Effector memory CD4-positive, alpha-beta T cell (primary cell): ENCODE measurements at places on chromosomes 2 and 18.

GRCh38 chr2:191693166-191693565 is 15.2 kb downstream of the NABP1 start:
- no peak for DNase-seq

GRCh38 chr2:143183804-143184463 is 54.7 kb downstream of the ARHGAP15 start:
- no peak for DNase-seq

DNA sequence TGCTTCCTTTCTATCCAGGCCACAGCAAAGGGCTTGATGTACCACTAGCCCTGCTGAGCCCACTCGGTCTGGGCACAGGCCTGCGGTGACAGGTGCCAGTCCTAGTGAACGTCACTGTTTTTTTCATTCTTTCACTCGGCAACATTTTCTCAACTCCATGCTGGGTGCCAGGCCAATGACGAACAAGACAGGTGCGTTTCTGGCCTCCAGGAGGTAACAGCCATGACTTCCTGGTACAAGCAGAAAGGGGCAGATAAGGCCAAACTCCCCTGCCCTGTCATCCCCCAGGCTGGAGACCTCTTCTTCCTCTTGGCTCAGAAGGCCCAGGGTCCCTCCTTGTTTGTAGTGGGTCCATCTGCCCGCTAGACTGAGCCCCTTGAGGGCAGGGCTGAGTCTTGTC is 55.7 kb upstream of the OTOF start:
- DNase-seq = no peak

- no peak for DNase-seq
These were observed 4.6 kb downstream of the KCNG2 start for GRCh38 chr18:79802298-79802697.

DNA sequence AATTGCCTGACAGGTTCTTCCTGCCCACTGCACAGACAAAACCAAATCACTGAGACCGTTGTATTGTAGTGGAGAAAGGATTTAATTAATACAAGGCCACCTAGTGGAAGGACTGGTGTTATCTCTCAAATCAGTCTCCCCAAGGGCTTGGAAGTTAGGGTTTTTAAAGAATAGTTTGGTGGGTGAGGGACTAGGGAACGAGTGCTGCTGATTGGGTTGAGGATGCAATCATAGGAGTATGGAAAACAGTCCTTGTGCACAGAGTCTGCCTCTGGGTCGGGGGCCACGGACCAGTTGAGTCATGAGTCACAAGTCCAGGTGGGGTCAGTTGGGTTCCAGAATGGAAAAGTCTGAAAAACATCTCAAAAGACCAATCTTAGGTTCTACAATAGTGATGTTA is 89.1 kb downstream of the B3GNT2 start:
- no peak for DNase-seq

GRCh38 chr2:128638341-128639119 is 319.9 kb upstream of the HS6ST1 start:
- DNase-seq = no peak

GRCh38 chr18:25737710-25738311 is 352.6 kb downstream of the SS18 start:
- no peak for DNase-seq

DNA sequence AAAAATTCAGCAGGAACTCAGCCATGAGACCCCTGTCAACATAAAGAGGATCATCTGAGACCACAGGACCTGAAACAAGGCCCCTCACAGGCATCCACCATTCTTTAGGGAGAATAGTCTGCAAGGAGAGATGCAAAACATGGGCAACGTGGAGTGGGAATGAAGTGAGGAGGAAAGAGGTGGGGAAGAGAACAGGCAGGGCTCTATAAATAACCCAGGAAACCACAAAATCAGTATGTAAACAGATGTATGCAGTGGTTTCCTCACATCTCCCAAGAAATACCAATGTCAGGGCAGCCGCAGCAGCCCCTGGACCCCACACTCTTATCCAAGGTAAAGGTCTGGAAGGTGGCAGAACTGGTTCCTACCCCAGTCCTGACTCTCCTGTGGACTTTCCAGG is 168.5 kb downstream of the EN1 start:
- DNase-seq = no peak

DNA sequence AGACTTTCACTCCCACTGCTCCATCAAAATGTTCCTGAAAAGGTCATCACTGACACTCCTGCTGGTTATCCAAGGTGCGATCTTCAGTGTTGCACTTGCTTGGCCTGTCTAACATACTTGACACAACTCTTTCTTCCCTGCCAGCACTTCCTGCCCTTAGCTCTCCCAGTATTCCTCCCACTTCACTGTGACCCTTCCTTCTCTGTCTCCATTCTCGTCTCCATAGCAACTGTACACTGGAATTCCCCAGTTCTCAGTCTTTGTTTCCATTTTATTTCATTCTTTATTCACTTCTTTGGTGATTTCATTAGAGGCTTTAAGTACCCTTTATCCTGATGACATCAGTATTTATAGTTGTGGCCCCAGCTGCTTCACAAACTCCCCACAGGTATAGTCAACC is 333.0 kb downstream of the IRS1 start:
- DNase-seq = no peak

GRCh38 chr2:102449370-102449974 is 23.6 kb upstream of the SLC9A4 start:
- DNase-seq = peak; percentile 22

- DNase-seq = no peak
These were observed 694.5 kb downstream of the ADCYAP1 start for GRCh38 chr18:1599196-1599595.

GRCh38 chr2:70374616-70375015 is 72.7 kb upstream of the FAM136A start:
- no peak for DNase-seq

GRCh38 chr18:74166386-74166785 is 18.1 kb downstream of the TIMM21 start:
- DNase-seq = no peak

DNA sequence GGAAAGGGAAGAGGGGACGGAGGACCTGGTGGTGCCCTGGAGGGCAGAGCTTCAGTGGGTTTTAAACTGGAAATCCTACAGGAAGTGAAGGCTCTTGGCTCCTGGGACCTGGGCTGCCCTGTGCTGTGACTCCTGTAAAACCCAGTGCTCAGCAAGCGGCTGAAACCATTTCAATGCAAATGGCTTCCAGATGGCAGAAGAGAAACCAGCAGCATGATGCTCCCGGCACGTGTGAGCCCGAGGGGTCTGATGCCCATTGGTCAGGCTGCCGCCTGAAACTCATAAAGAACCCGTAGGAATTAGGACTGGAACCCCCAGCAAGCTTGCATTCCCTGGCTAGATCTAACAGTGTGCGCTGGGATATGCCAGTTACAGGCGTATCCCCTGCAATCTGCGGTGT is 109.2 kb upstream of the THOC1 start:
- no peak for DNase-seq

DNA sequence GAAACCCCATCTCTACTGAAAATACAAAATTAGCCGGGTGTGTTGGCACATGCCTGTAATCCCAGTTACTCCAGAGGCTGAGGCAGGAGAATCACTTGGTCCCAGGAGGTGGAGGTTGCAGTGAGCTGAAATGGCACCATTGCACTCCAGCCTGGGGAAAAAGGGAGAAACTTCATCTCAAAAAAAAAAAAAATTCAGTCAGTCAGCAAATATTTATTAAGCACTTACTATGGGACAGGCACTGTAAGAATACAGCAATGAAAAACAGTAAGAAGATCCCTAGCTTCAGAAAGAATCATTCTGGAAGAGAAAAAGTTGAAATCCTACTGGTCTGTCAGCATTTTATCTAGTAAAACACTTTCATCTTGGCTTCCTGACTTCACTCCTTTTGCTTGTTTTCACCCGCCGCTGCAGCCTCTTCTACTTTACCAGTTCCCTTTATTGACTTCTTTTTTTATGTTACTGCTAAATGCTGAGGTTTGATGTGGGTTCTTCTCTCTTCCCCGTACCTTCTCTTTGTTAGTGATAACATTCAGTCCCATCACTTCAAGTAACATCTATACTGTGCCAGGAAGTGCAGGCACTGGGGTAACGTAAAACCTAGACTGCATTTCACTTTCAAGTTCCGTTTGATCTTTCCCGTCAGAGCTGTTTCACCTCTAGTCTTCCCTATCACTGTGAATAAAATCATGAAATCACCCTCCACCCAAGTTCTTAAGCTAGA is 10.8 kb upstream of the TAF4B start:
- DNase-seq = peak; percentile 8

DNA sequence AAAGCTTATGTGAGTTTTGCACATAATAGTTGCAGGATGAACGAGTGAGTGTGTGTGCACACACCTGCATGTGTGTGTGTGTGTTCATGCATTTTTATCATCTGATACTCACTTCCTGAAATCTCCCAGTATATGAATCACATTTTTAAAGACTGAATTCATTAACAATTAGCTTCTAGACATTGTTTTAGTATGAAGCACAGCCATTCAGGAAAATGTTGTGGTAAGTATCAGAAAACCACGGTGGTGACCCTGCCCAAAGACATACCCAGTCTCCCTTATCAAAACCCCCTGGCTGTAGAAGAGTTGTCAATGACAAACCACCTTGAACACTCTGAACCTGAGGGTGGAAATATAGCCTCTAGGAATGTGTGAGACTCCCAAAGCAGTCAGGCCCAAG is 220.8 kb downstream of the ALK start:
- no peak for DNase-seq

DNA sequence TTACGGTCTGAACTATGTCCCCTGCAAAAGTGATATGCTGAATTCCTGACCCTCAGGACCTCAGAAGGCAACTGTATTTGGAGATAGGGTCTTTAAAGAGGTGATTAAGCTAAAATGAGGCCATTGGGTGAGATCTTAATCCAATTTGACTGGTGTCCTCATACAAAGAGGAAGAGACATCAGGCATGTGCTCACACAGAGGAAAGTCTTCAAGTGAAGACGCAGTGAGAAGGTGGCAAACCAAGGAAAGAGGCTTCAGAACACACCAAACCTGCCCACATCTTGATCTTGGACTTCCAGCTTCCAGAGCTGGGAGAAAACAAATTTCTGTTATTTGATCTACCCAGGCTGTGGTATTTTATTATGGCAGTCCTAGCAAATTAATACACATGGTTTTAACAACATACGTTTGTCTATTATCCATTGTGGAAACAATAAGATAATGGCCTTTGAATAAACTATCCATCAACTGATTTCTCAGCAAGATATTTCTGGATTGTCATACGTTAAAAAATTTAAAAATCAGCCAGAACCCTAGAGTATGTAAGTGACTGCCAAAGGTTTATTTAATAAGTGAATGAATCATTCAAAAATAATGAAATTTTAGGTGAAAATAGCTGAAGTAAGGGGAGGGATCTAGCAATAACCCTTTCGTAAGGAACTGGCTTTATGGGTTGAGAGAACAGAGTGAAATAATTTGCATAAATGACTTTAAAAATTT is 6.5 kb downstream of the WIPF1 start:
- DNase-seq = no peak

DNA sequence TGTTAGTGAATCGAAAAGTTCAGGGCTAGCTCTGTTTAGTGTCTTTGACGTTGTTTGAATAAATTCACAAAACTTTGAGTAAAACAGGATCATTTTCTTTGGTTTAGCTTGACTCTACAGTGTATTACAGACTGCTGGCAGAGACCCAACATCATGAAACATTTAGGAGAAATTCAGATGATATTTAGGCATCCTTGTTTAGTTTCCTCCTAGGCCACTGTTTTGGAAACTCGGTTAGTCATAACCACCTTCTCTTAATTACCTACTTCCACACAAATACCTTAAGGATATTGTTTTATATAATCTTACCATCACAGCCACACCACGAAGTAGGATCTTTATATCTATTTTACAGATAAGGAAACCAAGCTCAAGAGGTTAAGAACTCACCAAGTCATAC is 7.8 kb downstream of the LIMS1 start:
- DNase-seq = no peak

DNA sequence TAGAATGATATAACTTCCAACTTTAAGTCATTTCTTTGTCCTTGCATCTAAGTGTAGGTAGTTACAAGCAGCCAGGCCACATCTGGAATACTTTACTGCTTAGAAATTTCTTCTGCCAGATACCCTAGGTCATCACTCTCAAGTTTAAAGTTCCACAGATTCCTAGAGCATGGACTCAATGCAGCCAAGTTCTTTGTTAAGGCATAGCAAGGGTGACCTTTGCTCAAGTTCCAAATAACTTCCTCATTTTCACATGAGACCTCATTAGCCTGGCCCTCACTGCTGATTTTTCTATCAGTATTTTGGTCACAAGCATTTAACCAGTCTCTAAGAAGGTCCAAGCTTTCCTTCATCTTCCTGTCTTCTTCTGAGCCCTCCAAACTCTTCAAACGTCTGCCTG is 7.8 kb upstream of the UGT1A9 start:
- no peak for DNase-seq

DNA sequence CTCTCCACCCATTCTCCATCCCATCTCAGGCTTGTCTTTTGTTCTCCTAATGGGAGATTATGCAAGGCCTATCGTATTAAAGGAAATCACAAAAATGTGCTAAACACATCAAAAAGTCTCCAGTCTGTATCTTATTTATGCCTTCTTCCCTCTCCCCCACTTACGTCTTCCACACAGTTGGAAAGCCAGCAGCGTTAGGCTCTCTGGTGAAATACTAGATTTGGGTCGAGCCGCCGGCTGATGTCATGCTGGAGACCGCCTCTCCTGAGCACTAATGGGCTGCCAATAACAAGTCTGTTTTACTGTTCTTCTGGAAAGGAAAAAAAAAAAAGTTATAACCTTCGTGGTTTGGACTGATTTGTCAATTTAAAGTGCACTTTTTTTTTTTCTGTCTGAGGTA is 182.7 kb upstream of the SIX2 start:
- DNase-seq = no peak
